Stimulated activated CD8-positive, alpha-beta memory T cell treated with anti-CD3 and anti-CD28 coated beads, Interleukin-4, amount 100 ng/mL, for 1 hour (primary cell): ENCODE measurements at places on chromosomes 2 and 18.

GRCh38 chr18:5424903-5425664, 118.7 kb downstream of the EPB41L3 start:
- no peak for DNase-seq

GRCh38 chr2:43139996-43140621, 86.3 kb downstream of the ZFP36L2 start:
- DNase-seq: no peak

DNA sequence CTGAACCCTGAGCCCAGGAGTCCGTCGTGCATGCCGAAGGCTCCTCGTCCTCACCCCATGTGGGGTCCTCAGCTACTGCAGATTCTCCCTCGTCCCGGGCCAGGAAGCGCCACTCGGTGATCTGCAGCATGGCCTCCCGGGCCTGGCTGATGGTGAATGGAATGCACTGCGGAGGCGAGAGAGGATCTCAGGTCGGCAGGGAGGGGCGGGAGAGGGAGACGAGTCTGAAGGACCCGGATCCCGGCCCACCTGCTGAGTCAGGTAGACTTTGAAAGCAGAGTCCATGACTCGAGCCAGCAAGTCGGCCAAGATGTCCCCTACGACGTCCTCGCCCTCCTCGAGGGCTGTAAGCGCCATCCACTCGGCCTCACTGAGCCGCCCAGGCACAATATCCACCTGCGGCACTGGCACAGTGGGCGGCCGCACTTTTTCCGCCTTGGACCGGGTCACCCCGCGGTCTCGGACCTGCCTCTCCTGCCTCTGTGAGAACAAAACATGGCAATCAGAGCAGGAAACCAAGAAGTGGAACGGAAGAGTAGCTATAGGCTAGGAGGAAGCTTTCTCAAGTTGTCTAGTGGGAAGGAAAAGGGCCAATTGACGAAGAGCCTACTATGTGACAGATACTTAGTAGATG, 5.5 kb downstream of the C2orf81 start:
- DNase-seq: no peak

GRCh38 chr2:50492477-50492851, 539.5 kb downstream of the NRXN1 start:
- no peak for DNase-seq

DNA sequence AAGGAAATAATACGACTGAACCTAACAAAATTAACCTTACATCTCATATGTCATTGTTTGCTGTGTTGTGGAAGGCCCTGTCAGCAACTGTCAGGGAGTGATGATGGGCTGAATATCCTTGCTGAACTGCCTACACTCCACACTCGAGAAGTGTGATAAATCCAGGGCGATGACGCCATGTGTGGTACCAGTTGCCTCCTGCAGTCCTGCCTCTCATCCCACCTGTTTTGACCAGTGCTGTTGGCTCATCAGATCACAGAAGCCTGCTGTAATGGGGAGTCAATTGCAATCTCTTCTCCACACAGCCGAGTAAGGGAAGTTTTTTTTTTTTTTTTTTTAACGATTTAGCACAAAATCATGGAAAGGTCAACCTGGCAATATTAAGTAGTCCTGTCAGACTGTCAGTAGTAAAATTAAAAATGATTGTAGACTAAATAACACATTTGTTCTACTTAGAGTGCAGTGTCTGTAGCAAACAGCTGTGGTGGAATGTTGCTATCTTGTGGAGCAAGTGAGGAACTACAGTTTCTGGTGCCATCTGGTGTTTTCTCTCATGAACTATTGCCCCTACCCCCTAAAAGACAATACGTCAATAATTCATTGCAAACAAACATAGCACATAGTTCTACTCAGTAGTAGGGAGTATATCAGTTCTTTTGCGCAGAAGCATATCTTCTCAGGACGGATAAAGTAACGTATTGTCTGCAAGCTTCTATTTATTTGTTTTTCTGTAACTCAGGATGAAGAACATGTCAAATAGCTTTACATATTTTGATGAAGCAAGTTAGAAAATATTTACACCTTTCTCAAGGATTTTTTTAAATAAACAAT, 347.6 kb downstream of the CTNNA2 start:
- DNase-seq: no peak

GRCh38 chr2:13550285-13551231, 833.8 kb downstream of the TRIB2 start:
- no peak for DNase-seq

DNA sequence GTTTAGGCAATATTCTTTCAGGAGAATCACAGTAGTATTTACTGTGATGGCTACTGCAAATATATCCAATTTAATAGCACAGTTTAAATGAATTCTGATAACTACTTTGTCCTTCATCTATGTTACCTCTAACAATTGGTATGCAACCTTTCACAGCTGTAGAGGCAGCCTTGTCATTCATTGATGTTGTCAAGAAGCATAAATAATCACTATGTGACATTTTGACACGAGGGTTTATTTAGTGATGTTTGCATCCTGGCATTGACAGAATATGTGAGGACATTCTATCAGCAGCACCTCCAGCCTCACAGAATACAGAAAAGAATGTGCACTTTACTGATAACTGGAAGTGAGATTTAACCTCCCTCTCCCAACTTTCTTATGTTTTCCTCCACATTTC, 9.3 kb upstream of the KCNJ3 start:
- no peak for DNase-seq

GRCh38 chr18:24114924-24115549, 23.8 kb upstream of the CABYR start:
- no peak for DNase-seq

GRCh38 chr2:135882415-135882814, 6.2 kb upstream of the MCM6 start:
- DNase-seq: no peak

GRCh38 chr2:241750076-241750840, 15.8 kb downstream of the D2HGDH start:
- DNase-seq: no peak

- DNase-seq: no peak
Observed at GRCh38 chr18:65411061-65411460, 339.8 kb upstream of the CDH7 start.

- no peak for DNase-seq
Observed at GRCh38 chr2:48204750-48205136, 298.4 kb upstream of the FBXO11 start.

DNA sequence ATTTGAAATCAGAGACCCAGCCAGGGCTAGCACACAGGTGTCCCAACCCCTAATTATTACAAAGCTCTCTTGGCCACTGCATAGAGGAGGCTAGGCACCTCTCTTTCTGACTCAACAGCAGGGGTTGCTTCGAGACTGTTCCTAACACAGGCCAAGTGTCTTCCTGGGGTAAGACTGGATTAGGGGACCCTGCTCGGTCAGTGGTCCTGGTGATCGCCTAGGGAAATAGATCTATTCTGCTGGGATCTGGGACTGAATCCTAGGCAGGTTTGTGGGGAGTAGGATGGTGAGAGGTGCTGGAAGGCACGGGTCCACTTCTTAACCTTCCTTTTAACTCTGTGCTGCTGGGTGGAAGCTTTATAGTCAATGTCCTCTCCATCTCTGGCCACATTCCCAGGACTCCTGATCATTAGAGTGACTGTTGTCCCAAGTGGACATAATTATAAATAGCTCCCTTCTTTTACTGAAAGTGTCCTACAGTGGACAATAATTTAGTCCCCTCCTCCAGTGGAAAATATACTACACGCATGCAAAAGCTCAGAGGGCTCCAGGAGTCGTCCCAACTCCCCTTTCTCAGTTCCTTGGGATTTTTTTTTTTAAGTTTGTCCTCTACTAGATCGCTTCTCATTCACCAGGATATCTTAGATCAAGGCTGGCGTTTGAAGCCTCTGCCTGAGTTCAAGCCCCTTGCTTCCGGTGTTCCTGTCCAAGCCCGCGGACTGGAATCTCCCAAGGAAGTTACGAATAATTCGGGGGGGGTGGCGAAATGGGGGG, 1.3 kb upstream of the TRIB2 start:
- no peak for DNase-seq

GRCh38 chr2:22521620-22522019, 863.4 kb upstream of the KLHL29 start:
- DNase-seq: no peak

DNA sequence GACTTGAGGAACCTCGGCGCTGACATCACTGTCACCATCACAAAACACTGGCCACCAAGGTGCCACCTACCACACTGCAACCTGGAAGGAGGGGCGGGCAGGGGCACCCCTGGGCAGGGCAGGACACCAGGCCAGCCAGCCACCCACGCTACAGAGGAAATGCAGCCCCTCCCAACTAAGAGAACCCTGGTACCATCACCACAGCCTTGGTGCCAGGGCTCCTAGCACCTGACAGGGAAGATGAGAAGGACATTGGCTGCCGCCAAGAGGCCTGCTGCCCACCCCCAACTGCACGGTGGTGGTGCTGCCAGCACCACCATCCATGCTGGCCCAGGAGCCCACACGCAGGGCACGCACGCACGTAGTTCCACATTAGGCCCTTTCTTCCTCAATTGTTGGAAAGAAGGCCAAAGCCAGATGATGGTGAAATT, 88.7 kb downstream of the HDAC4 start:
- DNase-seq: no peak

DNA sequence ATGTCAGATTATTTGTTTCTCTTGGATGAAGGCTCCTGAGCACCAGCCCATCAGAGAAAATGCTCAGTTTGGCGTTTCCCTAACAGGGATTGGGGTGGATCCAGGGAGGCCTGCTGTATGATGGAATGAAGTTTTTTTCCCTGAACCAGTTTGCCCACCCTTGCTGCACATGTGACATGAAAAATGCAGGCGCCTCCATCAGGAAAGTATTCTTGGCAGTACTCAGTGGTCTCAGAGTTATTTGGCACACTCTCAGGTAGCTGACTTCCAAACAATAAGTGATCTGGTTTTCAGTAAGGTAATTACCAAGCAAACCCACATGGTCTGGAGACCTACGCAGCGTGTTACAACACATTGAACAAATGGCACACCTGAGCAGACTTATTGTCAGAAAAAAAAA, 254.9 kb downstream of the PAX3 start:
- no peak for DNase-seq

DNA sequence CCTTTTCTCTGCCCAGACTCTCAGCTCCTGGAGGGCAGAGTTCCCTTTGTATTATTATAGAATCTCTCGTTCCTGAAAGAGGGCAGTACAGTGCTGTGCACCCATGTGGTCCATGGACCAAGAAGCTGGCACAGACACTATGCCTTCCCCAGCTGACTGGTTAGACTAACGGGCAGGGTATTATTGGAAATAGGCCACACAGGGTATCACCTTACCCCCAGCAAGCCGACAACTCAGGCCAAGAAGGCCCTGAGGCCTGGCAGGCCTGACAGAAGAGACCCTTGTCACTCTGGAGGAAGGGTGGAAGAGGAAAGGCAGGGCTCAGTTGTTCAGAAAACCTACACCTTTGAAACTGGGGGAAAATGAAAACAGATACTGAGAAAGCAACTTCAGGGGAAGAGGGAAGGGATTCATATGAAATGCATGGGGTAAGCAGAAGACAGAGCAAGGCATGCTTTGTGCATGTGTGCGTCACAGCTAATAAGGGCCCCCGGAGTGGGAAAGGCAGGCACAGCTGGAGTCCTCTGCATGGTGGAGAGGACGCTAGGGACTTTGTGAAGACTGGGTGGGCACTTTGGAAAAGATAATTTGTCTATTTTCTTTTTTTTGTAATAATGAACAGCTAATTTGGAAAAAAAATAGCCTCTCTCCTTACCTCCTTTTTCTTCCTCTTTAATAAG, 476.8 kb upstream of the CELF4 start:
- no peak for DNase-seq

- DNase-seq: no peak
Observed at GRCh38 chr18:9914334-9914583, 443 bp downstream of the VAPA start.

- no peak for DNase-seq
Observed at GRCh38 chr2:203533676-203534591, 1.2 kb downstream of the RAPH1 start.
